ENCODE measurements at places on chromosomes 1 and 21.

- DNase-seq, result no peak
These were observed 782.2 kb upstream of the NCAM2 start for GRCh38 chr21:20215959-20216358.

- no peak for DNase-seq
These were observed 3.9 kb downstream of the RPS6KC1 start for GRCh38 chr1:213054733-213055591.

DNA sequence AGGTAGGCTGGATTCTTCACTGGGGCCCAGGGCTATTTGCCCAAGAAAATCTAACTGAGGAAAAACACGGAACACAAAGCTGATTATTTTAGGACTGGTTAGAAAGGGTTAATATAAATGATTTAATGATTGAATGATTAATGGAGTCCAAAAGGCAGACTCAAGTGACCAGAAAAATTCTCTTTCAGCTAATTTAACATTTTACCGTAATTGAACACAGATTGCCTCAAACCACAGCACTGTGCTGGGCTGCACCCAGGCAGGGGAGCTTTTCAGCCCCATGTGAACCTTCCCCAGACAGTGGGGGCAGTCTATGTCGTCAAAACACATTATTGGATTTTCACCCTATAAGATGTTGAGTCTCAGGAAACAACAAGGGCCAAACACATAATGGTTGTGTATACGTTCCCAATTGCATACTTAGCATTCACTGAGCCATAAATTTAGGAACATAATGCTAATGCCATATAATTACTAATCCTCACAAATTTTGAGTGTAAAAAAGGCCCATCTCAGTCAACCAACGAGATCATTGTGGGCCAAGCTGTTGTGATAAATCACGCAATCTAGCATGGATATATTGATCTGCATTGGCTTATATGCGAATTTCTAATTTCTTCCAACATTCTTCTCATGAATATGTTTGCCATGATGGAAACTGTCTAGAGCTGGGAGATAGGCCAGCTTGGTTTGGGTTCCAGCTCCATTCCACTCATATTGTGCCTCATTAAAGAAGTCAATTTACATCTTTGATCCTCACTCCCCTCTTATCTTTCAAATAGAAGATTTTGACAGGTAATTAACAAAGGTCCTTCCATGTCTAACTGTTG is 27.7 kb downstream of the DSCAM start:
- no peak for DNase-seq

DNA sequence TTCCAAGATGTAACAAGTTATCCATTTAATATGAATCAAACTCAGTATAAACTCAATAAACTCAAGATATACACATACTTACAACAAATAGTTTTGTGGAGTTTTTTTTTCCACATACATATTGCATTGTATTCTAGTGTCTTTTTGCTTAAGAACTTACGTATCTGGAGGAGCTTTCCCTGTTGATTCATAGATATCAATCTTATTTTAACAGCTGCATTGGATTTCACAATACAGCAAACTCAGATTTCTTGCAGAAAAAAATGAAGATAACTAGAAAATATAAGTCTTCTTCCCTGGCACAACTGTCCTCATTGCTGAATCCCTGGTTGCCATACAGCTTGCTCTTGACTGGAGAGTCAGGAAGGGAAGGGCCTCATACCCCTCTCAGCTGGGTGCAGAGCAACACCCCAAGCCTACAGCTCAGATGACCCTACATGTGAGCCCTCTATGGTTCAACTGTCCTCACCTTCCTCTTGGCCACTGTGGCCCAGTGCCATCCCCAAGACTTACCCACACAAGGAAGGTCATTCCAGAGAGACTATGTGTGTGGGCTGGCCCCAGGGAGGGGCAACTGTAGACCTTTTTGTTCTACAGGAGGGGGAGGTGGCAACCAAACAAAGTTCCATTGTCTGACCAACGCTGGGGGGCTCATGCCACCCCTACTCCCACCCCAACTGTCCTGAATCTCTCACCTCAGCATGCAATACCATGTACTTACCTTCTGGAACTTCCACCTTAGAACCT is 1.7 kb downstream of the MPZ start:
- DNase-seq, result no peak

- no peak for DNase-seq
These were observed 2.7 kb downstream of the AK4 start for GRCh38 chr1:65150583-65151263.

- DNase-seq, result no peak
These were observed 16.5 kb upstream of the BCAS2 start for GRCh38 chr1:114597949-114598348.

GRCh38 chr1:89279011-89279466 is 6.4 kb upstream of the GBP5 start:
- DNase-seq, result no peak

All from GM12864 (cell line).